Epithelial cell of alveolus of lung (primary cell): ENCODE measurements at places on chromosomes 2 and 18. TPM values are rescaled to one million over a fixed set of nuclear protein-coding genes. Genes with fewer than 3 reads are reported as not detected.

The CDH7 gene
- total RNA-seq = not detected in 2 replicates

The WDCP gene
- 7.5 and 11.3 TPM in 2 replicates for total RNA-seq

The BOK gene
- 23.3 and 64.8 TPM in 2 replicates for total RNA-seq

The DES gene
- total RNA-seq = under 0.01 and 20.4 TPM in 2 replicates

The UGT1A8 gene
- total RNA-seq = not detected in 2 replicates

The DSG1 gene
- total RNA-seq = not detected in 2 replicates

The TMEM178A gene
- 0.39 and 1.8 TPM in 2 replicates for total RNA-seq

The SERPINB2 gene
- total RNA-seq = 1.4 and 19.1 TPM in 2 replicates

The HOXD4 gene
- not detected in 2 replicates for total RNA-seq

The C1QL2 gene
- not detected in 2 replicates for total RNA-seq

The MOCOS gene
- total RNA-seq = 1.3 and 1.4 TPM in 2 replicates

The ACTG2 gene
- total RNA-seq = 3.5 and 53.9 TPM in 2 replicates

The ARHGEF4 gene
- total RNA-seq = 2.3 and 7.4 TPM in 2 replicates

The FBXO48 gene
- total RNA-seq = 0.24 and 0.65 TPM in 2 replicates

The ALK gene
- total RNA-seq = not detected in 2 replicates

The CROCC2 gene
- total RNA-seq = 0.80 TPM in 1 of 2 replicates, not detected in the other

The IL1A gene
- 0.24 and 14.7 TPM in 2 replicates for total RNA-seq

The RGPD4 gene
- total RNA-seq = not detected in 2 replicates

The KLHL41 gene
- 0.13 and 5.7 TPM in 2 replicates for total RNA-seq

The RAPGEF4 gene
- 0.13 and 2.1 TPM in 2 replicates for total RNA-seq

The FSHR gene
- total RNA-seq = not detected in 2 replicates

The GULP1 gene
- total RNA-seq = 15.8 and 64.2 TPM in 2 replicates

The ALPG gene
- not detected in 2 replicates for total RNA-seq

The ANKRD30BL gene
- not detected in 2 replicates for total RNA-seq

The SS18 gene
- 83.7 and 86.5 TPM in 2 replicates for total RNA-seq

The MRPL30 gene
- total RNA-seq = 33.0 and 48.2 TPM in 2 replicates

The SULT1C4 gene
- total RNA-seq = 2.1 and 3.1 TPM in 2 replicates

The ACVR1C gene
- total RNA-seq = under 0.01 and 2.2 TPM in 2 replicates

The PARD6G gene
- 5.9 and 10.8 TPM in 2 replicates for total RNA-seq
